ENCODE measurements at places on chromosomes 12 and 14.
A peak's percentile ranks its signal among the peaks of the same experiment; 100 is the strongest.

GRCh38 chr12:67797185-67797741 lies 148.7 kb downstream of the DYRK2 start:
- no peak for DNase-seq

DNA sequence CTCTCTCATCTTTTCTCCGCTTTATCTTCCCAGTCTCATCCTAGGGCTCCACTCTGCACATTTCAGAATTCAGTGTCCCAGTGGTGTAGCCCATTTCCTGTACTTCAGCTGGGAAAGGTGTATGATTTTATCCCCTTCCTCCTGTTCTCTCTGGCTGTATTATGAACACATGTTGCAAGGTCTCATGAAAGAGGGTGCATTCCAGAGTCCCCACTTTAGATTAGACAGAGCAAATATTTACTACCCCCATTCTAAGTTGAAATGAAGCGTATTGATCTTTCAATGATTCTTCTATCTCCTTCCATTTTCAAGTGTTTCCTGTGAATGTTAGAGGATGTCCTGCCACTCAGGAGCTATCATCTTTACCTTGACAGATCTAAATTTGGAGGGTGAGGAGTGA lies 123.2 kb downstream of the WIF1 start:
- DNase-seq = no peak

GRCh38 chr12:116806845-116807440 lies 68.8 kb downstream of the RNFT2 start:
- no peak for DNase-seq

DNA sequence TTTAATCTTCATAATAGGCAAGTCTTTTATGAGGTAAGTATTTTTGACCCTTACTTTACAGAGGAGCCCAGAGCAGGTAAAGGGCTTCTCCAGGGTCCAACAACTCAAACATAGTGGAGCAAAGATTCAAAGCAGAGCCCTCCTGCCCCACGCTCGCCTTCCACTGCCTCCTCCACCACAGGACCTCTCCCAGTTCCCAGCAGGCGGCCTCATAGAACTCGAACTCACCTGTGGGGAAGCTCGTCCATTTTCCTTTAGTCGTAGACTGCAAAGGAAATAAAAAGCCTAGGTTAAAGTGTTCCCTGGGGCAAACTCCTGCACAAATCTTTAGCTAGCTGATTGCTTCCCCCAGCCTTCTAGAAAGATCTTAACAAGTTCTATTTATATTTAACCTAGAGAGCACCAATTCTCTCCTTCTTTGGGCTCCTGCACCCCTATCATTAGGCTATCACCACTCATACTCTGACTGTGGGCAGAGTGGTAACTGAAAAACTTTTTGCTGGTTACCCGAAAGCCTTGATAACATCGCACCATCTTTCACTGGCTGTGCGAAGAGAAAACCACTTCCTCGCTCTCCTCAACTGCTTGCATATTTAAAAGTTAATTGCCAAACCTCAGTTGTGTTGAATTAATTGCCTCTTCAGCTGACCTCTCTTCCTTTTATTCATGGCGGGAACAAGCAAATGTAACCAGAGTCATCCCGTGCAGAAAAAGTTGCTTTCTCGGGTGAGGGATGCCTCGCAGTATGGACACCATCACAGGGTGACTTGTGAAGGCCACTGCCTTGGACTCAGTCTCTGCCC lies 299.6 kb downstream of the DPF3 start:
- no peak for DNase-seq

- no peak for DNase-seq
Observed at GRCh38 chr12:67237231-67237630, 31.9 kb upstream of the CAND1 start.

DNA sequence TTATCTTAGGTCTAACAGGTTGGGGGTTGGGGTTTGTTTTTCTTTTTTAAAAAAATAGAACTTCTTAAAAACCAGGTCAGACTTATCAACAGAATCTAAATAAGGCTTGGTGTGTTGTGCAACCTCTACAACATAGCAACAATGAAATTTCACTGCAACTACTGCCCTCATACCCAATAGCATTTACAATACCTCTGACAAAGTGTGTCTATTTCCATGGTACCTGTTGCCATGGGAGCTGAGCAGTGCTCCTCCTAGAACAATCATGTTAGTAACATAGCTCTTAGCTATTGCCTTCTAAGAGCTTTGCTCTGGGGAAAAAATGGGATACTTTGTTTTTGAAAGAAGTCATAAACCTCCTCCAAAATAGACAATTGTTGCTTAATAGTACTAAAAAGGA lies 103.3 kb upstream of the CCDC175 start:
- no peak for DNase-seq

GRCh38 chr12:47033789-47034555 lies 45.4 kb upstream of the PCED1B start:
- DNase-seq = no peak

DNA sequence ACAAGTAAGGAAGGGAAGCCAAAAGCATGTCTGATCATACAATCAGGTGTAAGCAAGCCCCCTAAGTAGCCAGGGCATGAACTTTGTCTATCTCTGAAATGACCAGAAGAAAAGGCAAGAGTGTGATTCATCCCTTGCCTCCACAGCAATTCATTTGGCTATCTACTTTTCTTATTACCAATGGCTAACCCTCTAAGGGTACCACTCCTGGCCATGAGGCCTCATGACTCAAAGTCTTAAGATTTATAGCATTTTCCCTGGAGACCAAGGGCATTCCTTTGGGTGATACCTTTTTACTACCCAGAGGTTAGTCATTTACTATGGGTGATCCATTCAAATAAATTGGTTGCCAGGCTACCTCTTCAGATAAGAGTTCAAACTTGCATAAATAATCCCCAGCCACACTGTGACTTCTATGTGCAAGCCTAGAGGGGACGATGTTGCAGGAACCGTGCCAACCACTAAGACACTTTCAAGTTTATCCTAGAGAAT lies 1.5 kb upstream of the LGALS3 start:
- no peak for DNase-seq

GRCh38 chr14:77322250-77322902 lies 1.5 kb downstream of the GSTZ1 start:
- DNase-seq = no peak

GRCh38 chr14:71628433-71628832 lies 303.8 kb upstream of the RGS6 start:
- no peak for DNase-seq

DNA sequence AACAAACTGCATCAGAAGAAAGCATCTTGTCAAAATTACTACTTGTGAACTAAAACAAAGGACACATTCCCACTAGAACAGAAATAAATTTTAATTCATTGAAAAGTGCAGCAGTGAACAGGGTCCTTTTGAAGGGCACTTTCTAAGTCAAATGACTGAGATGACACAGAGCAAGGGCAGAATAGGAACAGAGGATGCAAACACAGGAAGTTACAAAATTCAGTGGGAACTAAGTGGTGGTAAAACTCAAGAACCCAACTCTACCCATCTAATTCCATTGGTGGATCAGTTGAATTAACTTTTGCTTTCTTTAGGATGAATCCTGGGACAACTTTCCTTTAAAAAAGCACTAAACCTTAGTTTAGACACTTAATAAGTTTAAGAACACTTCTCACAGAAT lies 45.8 kb downstream of the GNS start:
- DNase-seq = no peak

GRCh38 chr12:70982286-70982685 lies 61.7 kb upstream of the PTPRR start:
- DNase-seq = no peak

GRCh38 chr12:4174417-4174816 lies 99.1 kb upstream of the CCND2 start:
- no peak for DNase-seq

GRCh38 chr12:2930865-2931264 lies 28.3 kb upstream of the TEAD4 start:
- no peak for DNase-seq

DNA sequence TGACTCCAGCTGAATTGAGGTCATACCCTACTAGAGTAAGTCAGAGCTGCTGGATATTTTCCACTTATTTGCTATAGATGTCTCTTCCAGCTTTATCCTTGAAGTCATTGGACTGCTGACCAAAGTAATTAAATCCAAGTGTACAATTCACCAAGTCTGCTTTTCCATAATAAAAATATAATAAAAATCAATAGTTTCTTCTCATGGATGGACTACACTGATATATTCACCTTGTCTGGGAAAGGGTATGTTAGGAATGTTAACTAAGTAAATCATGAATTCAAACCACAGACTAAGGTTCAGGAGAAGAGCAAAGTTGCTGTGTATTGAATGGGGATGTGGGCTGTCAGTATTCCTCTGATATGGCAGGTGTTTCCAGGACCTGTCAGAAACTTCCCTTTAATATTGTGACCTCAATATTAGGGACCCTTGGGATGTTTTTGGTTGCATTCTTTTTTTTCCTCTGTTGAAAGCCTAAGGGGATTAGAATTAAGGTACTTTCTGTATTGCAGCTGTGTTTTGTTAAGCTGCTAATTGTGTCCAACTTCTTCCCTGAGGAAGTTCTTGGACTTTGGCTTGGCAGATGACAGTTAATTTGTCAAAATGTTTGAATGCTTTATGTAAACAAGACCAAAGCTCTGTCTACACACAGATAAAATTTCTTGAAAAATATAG lies 284.0 kb downstream of the ATP23 start:
- no peak for DNase-seq

DNA sequence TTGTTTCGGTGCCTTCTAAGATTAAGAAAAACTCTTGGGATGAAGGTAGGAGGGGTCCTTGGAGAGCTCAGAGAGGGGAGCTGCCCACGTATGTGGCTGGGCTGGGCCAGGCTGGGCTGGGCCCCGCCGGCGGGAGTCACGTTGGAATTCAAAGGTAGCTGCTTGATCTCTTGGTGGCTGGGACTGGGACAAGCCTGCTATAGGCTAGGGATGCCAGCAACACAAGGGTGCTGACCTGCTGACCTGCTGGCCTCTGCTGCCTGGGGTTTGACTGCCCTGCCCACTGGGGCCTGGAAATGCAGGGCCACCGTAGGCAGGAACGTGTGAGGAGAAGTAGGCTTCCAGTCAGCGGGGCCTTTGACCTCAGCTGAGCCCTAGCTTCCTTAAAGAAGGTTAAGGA lies 52.8 kb upstream of the GTF2A1 start:
- no peak for DNase-seq

GRCh38 chr14:60655119-60655897 lies 6.0 kb upstream of the SIX1 start:
- no peak for DNase-seq

- DNase-seq = peak; percentile 97
Observed at GRCh38 chr12:123633379-123634141, at the start of the genes EIF2B1 and GTF2H3. EIF2B1 (minus strand) TSS chr12:123633686; CDS start chr12:123633557, 129 bp downstream. GTF2H3 (plus strand) TSS chr12:123633829; CDS start chr12:123633860, 31 bp downstream.

GRCh38 chr14:58151133-58152013 lies 640 bp downstream of the ARMH4 start:
- no peak for DNase-seq

- no peak for DNase-seq
Observed at GRCh38 chr14:72800848-72801370, 93.0 kb downstream of the DPF3 start.

GRCh38 chr12:44403185-44403584 lies 472.9 kb downstream of the NELL2 start:
- DNase-seq = no peak

DNA sequence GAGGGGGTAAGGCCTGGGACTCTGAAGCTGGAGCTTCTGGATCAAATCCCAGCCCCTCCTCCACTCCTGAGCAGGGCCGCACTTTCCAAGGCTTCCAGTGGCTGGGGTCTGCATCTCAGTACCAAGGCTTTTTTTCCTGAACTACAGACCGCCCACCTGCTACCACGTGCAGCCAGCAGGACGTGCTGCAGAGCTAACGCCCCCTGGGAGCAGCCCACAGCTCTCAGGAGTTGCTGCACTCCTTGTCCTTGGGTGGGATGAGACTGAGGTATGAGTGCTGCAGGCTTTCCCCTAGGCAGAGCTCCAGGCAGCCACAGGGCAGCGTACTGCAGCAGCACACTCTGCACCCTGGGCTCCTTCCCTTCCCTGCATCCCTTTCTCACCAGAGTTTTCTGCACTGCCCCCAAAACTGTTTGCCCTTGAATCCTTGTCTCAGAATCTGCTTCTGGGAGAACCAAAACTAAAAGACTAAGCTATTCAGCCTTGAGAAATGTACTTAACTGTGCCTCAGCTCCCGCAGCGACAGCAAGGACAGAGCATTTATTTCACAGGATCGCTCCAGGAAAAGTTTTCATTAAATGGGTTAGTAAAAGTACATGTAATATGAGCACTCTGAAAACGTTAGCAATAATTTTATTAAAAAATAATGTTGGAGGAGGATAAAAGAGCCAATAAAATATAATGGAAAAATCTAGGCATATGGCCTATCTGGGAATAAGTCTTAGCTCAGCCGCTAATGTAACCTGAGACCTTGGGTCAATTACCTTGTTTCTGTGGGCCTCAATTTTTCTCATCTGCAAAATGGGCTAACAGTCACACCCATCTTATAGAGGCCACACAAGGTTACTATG lies 25.5 kb downstream of the RBM19 start:
- no peak for DNase-seq

GRCh38 chr12:103572312-103573045 lies 14.6 kb upstream of the STAB2 start:
- DNase-seq = no peak

- DNase-seq = no peak
Observed at GRCh38 chr12:82414926-82415325, 56.6 kb downstream of the METTL25 start.

GRCh38 chr14:22315336-22315735 lies 273.7 kb downstream of the DAD1 start:
- DNase-seq = no peak

DNA sequence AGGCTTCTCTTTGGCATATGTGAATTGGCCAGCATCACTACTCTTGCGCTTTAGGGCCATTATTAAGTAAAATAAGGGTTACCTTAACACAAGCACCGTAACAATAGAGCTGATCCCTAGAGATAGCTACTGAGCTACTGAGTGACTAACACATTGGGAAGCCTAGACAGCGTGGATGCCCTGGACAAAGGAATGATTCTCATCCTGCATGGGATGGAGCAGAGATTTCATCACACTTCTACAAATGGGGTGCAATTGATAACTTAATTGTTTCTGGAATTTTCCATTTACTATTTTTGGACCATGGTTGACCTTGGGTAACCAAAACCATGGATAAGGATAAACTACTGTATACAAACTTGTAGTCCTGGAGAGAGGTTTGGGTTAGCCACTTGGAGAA lies 57.1 kb downstream of the FBXO34 start:
- no peak for DNase-seq
